ENCODE measurements at places on chromosomes 13 and 19.

DNA sequence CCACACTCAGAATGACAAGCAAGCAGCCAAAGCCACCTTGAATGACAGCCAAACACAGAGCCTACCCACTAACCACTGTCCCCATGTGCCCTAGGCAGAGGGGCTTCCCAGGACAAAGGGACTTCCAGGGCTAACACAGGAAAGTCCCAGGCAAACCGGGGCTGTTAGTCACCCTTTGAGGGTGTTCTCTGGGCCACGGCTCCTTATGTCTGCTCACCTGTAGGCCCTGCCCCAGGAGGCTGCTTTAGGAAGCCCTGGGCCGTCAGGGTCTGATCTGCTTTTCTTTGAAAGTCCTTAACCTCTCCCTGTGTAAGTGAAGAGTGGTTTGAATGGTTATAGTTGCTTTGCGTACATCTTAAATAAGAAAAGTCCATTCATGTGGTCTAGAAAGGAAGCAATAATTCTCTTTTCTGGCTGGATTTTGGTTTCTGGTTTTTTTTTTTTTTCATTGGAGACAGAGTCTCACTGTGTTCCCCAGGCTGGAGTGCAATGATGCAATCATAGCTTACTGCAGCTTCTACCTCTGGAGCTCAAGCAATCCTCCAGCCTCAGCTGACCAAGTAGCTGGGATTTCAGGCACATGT lies 161.4 kb downstream of the EFNB2 start:
- no peak for DNase-seq

DNA sequence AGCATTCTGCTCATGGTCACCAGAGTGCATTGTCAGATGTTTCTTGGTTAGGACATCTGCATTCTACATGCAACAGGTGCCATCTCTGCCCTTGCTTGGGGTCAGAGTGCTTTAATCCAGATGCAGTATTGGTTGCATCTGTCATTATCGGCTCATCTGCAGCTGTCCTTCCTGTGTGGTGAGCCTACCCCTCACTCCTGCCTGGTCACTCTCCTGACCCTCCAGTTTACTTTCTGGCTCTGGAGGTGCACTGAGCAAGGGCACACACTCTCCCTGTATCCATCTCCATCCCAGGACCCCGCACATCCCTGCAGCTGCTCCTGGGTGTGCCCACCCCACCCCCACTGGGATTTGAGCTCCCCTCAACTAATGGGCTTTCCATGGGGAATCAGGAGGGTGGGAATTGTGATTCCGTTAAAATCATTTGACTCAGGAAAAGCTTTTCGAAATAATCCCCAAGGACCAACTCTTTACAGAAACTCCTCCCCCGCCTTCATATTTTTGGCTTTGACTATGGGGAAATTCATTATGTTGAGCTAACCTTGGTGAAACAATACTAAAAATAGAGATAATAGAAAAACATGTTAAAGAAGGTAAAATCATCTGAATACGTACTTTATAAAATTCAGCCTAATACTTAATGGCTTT lies 70.2 kb downstream of the COL4A2 start:
- no peak for DNase-seq

- DNase-seq: no peak
These were observed 13.2 kb downstream of the DNAJC15 start for GRCh38 chr13:43036351-43037250.

GRCh38 chr13:50531917-50532899 lies 311.3 kb downstream of the DLEU7 start:
- no peak for DNase-seq

- no peak for DNase-seq
These were observed 184.2 kb downstream of the ABCC4 start for GRCh38 chr13:95117092-95117491.

DNA sequence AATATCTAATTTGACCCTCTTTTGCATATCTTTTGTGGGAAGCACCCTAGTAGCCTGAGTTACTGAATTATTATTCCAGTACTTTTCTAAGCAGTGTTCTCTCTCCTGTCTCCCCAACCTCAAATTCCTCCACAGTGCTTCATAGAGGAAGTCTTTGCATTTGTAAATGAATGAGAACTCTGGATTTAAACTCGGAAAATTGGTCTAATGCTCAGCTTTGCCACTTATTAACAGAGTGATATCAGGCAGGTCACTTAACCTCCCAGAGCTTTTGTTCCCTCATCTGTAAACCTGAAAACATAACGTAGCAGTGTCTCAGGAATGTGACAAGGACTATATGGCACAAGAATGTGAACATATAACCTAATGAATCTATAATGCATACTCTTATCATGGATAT lies 26.2 kb downstream of the FREM2 start:
- DNase-seq: no peak

Measured in glomerular endothelial cell (primary cell).